Left renal cortex interstitium (tissue), 4 donors: ENCODE measurements at places on chromosomes 13 and 19.

DNA sequence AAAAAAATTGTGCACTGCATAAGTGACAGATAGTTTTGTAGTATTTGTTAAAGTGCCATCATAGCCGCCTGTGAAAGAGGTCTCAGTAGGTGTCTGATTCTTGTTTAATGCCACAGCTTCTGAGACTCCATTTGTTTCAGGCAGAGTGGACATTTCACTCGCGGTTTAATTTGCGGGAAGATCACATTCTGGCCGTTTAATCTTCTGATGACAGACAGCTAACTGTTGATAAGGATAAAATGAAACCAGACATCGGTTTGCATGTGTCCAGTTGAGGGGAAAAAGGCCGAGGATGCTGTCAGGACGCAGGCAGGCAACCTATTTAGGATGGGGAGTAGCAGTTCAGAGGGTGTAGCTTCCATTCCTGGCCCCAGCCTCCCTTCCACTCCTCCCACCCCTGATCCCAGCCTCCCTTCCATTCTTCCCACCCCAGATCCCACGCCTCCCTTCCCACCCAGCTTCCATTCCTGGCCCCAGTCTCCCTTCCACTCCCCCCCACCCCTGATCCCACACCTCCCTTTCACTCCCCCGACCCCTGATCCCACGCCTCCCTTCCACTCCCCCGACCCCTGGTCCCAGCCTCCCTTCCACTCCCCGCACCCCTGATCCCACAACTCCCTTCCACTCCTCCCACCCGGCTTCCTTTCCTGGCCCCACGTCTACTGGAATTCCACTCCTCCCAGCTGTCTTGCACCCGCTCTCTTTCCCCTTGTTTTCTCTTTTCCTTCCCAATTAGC, 23.8 kb downstream of the ATP11A start:
- no peak for DNase-seq

- DNase-seq, result no peak
These were observed 38.9 kb downstream of the MTUS2 start for GRCh38 chr13:28859069-28859468.

DNA sequence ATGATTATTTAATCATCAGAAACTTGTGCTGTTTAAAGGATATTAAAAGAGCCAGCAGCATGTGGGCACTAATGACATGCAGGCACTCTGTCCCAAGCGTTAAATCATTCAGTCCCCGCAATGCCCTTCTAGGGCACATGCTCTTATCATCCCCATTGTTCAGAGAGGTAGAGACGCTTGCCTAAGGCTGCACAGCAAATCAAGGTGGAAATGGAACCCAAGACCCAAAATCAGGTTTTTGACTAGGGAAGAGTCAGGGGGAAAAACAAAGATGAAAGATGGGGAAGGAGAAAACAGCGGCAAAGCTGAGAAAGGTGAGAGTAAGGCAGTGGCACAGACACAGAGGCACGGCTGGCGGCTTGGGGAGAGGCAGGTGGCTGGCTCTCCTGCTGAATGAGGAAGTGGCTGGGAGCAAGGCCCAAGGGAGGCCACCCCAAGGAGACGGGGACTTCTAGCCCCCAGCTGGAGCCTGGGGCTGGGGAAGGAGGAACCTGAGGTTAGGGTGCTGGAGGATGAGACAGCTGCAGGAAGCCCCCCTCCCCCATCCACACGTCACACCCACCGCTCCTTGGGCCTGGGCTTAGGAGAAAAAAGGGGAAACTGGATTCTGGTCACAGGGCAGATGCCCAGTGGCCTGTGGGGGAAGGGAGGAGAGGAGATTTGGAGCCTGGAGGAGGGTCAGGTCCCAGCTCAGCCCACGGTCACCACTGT, 1.0 kb upstream of the TYROBP start:
- no peak for DNase-seq

DNA sequence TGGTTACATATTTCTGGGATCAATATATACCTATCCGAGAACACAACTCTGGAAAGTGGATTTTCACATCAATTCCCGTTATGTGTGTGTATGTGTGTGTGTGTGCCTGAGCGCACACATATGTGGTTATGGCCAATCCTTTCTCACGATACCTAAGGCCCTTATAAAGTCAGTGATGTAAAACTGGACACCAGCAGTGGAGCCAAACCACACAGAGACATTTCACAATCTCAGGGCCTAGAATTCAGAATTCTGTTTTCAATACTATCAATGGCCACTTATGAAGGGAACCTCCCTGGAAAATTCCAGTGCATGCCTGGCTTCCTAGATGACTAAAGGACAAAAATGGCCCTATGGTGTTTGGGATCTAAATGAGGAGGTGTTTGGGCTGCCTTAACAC, 187.3 kb upstream of the UBL3 start:
- DNase-seq, result no peak

DNA sequence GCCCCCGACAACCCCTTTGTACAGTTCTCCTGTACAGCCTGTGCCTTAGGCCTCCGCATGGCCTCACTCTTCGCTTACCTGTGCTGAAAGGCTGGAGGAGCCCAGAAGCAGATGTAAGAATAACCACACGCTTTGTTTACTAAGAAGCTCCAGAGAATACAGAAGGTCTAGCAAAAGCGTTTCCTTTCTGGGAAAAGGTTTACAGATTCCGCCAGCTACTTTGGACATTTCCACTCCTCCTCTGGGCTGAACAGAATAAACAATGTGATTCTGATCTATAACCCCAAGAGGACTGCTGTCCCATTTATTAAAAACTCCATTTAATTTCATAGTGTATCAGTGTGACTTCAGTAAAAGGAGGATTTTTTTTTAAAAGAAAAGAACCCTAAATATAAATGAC, 339.2 kb downstream of the DNAJC15 start:
- DNase-seq, result no peak
